Amniotic epithelial cell (primary cell): ENCODE measurements at places on chromosomes 16 and 17.

DNA sequence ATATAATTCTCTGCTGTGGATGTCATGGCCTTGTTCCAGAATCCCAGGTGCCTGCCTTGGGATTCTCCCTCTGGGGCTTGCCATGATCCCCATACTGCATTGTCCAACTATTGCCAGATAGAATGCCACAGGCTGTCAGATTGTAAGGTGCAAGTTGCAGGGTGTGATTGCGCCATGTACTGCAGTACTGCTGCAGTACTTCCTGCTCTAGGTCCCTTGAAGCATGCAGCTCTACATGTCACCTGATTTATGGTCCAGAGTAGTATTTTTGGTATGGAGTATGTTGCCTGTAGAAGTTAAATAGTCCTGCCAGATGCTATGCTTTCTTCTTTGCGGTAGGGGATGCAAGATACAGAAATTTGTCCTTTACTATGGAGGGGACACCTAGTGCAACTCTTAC is 7.0 kb upstream of the SLFN5 start:
- no peak for DNase-seq

DNA sequence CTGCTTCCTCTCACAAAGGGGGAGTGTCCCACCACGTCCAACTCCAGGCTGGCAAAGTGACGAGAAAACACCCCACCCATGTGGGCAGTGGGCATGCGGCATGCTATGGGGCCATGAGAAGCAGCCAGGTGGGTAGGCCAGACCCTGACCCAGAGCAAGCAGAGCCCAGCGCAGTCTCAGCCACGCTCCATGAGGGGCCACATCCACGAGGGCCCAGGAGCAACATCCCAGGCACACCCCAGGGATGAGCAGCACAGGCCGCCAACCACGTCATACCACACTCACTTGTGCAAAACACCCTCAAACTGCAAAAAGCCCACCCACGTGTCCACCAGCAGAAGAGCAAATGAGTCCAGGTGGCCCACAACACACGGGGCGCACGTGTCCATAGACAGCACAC is 117.0 kb downstream of the ZNF778 start:
- no peak for DNase-seq

DNA sequence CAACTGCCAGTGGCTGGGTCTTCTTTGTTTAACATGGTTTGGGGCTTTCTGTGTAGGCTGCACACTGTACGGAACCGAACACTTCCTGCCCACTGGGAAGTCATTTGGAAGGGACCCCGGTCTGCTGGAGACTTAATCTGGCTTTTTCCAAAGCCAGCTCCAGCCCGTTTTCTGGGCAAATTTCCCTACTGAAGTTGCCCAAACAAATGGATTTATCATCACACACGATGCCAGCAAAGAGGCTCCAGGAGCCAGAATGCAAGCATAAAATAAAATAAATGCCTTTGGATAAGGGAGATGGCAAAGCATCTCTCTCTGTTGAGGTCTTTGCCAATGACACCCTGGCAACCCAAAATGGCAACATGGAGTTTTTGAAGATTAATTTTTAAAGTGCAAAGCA is 259.9 kb upstream of the IRX3 start:
- DNase-seq: no peak

DNA sequence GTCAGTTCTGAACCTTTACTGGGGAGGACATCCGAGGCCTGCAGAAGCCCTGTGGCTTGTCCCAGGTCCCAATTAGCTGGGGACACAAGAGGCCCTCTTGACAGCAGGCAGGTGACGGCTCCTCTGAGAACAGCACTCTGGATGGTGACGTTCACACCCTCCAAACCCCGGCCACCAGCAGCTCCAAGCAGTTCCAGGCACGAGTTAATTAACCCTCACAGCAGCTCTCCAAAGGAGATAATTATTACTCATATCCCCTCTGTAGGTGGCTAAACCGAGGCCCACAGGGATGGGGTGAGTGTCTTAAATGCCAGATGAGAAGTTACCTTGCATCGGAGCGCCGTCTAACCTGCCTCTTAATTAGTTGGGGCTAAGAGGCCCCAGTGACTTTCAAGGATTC is 168.9 kb upstream of the CIBAR2 start:
- no peak for DNase-seq

DNA sequence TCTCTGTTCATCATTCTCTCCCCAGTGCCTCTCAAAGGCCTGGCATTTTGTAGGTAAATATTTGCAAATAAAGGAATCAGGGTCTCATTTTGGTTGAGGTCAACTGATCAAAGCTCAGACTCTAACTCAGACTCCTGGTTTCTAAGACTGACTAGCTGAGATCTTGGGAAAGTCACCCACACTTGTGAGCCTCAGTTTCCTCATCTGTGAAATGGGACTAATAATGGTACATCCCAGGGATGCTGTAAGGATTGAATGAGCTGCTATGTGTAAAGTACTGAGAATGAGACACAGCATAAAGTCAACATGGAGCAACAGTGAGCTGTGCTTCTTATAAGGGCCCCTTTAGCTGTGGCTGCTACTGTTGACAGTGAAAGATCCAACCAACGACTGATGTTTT is 70.6 kb upstream of the XYLT1 start:
- no peak for DNase-seq

- no peak for DNase-seq
These were observed 54.7 kb upstream of the FASN start for GRCh38 chr17:82152556-82153294.

- peak; percentile 73 for DNase-seq
These were observed 1.4 kb downstream of the YPEL2 start for GRCh38 chr17:59332749-59333377.

GRCh38 chr16:4686497-4687210 is 6.7 kb upstream of the NUDT16L1 start:
- DNase-seq: no peak

DNA sequence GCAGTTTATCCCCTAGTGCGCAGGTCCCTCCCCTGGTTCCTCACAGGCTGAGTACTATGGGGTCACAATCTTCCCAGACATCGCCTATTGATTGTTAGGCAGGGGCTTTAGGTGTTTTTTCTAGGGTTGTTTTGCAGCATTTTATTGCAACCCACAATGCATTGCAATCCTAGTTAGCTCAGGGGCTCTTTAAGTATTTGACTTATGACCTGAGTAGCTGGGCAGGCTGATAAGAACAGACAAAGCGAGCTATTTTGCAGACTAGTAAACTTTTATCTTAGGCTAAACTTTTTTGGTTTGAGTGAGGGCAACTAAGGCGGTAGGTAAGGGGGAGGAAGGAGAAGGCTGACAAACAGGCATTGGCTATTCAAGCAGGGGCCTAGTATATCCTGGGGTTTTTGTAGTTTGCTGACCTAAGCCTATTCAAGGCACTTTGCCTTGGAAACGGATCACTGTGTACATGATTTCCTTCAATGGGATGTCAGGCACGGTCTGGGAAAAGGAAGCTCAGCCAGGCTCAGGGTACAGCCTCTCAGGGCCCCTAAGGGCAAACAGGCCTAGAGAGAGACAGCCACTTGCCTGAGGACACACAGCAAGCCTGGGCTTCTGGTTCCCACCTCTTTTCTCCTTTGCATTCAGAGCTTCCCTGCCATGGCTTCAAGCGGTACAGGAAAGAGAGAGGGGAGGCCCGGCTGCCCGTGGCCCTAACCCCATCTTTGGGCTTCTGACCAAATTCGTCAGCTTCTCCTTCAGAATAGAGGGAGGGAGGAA is 6.4 kb downstream of the DRC7 start:
- DNase-seq: peak; percentile 18

DNA sequence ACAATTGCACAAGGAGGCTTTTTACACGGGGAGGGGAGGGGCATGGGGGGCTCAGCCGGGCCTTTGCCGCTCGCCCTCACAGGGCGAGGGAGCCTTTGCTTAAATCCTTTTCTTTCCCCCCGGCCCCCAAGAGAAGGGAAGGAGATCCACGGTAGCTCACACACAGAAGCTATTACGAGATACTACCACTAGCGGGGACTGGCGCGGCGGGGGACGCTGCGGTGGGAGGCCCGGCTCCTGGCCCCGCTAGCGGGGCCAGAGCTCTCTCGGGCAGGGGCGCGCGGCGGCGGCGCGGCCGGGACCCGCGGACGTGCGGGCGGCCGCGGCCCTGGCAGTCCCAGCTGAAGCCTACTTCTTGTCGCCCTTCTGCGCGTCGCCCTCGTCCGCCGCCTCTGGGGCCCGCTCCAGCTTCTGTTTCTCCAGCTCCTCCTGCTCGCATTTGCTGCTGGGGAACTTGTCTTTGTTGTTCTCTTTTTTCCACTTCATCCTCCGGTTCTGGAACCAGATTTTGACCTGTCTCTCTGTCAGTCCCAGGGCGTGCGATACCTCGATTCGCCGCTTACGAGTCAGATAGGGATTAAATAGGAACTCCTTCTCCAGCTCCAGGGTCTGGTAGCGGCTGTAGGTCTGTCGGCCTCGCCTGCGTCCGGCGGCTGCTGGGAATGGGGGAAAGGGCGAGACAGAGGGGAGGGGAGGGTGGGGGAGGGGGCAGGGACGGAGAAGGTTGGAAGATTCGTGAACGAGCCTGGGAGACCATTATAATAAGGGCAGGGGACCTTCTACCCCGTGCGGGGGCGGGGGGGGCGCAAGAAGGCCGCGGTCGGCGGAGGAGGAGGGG is 2.0 kb downstream of the HOXB8 start:
- peak; percentile 68 for DNase-seq

DNA sequence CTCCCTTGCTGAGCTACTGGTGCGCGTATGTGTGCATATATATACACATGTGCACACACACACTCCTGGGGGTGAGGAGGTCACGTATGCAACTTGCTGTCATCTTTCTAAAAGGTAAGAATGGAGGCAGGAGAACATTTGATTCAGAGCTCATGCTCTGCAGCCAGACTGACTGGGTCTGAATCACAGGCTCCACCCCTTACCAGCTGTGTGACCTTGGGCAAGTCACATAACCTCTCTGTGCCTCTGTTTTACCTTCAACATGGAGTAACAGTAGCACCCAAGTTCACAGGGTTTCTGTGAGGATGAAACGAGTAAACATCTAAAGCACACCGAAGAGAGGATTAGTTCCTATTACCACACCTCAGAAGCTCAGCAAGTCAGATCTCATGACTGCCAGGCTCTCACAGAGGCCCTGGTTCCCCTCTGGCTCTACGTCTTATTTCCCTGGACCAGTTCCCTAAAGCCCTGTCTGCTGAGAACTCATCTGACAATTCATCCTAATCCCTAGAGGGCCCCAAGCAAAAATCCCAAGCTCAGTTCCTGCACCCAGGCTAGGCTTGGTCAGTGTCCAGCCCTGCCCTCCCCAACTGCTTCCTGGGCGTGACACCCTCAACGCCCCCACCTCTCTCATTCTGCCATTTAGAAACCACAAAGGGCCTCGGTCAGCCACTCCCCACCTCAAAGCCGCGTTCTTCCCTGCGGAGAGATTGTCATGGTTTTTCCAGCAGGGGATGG is 28.7 kb downstream of the ABR start:
- peak; percentile 51 for DNase-seq

GRCh38 chr16:53565296-53565863 is 62.4 kb upstream of the AKTIP start:
- DNase-seq: no peak
